ENCODE measurements at places on chromosomes 1 and 21.

GRCh38 chr21:27694667-27695066 is 727.8 kb upstream of the ADAMTS5 start:
- no peak for DNase-seq

DNA sequence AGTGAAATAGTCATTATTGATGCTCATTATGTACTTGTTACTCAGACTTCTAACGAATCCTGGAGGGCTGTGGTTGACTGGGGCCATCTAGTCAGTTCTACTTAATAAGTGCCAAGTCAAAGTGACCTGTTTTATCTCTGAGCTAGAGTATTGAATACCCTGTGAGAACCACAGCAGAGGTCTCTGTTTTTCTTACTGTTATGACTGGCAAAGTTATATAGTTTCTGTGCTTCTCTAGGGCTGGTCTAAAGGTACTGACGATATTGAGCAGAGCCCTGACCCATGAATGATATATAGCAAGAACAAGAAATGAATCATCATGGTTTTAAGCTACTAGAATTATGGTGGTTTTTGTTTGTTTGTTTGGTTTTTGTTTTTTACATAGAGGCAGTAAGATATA is 555.8 kb downstream of the PLA2G4A start:
- no peak for DNase-seq

DNA sequence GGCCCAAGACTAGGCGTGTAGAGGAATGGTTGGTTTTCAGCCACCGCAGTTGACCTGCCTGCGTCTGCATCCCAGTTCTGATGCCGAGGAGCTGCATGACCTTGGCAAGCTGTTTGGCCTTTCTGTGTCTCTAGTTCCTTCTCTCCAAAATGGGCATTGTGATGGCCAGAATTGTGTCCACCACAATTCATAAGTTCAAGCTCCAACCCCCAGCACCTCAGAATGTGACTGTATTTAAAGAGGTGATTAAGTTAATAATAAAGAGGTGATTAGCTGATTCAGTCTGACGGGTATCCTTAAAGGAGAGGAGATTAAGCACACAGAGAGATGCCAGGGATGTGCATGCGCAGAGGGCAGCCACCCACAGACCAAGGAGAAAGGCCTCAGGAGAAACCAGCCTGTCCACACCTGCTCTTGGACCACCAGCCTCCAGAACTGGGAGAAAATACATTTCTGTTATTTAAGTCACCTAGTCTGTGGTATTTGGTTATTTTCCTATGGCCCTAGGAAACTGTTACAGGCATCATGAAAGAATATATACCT is 28.5 kb downstream of the MAB21L3 start:
- DNase-seq = no peak

DNA sequence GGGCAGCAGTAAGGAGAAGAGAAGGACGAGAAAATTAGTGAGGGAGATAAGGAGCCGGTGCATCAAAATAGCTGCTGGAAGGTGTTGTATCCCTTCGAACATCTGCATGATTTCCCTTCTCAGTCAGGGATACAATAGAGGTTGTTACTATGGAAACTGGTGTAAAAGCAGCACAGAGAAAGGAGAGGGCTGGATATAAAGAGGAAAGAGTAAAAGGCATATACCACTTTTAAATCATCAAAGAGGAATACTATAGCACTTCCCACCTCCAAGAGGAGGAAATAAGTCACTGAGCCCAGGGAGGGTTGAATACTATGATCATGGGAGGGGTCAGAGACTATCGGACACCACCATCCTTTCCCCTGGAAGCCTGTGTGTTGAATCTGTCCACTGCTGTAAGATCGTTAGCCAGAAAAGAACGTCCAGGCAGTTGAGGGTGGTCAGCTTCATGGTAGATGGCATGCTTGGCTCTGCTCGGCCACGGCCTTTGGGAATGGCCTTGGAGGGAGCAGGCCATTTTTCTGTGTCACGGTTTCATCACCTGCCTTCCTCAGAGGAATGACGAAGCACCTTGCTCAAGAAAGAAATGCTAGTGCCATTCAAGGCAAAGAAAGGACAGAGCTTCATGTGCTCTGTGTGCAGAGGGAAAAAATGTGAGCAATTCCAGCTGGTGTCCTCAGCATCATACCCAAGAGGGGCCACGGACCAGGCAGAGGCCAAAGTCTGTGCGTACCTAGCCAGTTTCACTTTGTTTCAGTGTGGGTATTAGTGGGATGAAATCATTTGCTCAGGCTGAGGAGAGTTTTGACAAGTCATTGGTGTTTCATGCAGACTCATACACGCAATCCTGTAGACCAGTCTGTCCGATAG is 64.2 kb downstream of the IRF2BP2 start:
- DNase-seq = no peak

- no peak for DNase-seq
Measured at GRCh38 chr1:172467446-172467845, 23.6 kb upstream of the PIGC start.

- no peak for DNase-seq
Measured at GRCh38 chr1:41444246-41444645, 40.2 kb downstream of the EDN2 start.

- DNase-seq = no peak
Measured at GRCh38 chr1:184867866-184868689, 106.2 kb downstream of the NIBAN1 start.

DNA sequence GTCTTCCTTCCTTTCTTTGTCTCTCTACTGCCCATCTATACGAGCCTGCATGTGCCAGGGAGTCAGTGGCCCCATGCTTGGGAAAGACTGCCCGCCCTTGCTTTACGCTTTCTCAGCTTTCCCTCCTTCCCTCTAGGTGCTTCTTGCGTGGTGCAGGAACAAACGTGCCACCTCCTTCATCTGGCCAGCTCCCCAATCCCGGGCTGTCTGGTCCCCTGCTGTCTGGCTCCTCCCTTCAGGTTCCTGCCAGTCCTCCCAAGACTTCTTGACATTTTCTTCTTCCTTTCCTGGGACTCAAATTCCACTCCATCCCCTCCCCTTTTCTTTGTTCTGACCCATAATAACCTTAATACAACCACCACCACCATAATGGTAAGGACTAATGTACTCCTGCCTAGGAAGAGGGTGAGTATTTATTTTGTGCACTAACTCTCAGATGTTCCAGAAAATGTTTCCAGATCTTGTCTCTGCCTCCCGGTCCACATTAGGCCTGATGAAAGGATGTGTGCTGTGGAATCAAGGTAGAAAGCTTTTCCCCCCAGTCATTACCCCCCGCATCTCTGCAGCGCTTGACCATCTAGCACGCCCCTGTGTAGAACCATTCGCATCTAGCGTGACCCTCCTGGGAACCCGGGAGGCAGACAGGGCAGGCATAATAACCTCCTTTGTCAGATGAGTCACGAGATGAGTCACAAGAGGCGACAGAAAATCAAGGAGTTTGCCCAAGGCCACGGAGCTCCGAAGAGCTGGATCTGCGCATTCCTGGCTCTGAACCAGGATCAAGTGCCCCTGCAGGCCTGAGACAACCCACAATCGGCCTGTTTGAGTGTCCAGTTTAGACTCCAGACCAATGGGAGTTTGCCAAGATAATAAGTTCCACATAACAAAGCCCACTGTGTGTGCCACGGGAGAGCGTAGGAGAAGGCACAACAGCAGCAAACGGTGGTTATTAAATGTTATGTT is 60.1 kb upstream of the NEK2 start:
- DNase-seq = peak; percentile 43

DNA sequence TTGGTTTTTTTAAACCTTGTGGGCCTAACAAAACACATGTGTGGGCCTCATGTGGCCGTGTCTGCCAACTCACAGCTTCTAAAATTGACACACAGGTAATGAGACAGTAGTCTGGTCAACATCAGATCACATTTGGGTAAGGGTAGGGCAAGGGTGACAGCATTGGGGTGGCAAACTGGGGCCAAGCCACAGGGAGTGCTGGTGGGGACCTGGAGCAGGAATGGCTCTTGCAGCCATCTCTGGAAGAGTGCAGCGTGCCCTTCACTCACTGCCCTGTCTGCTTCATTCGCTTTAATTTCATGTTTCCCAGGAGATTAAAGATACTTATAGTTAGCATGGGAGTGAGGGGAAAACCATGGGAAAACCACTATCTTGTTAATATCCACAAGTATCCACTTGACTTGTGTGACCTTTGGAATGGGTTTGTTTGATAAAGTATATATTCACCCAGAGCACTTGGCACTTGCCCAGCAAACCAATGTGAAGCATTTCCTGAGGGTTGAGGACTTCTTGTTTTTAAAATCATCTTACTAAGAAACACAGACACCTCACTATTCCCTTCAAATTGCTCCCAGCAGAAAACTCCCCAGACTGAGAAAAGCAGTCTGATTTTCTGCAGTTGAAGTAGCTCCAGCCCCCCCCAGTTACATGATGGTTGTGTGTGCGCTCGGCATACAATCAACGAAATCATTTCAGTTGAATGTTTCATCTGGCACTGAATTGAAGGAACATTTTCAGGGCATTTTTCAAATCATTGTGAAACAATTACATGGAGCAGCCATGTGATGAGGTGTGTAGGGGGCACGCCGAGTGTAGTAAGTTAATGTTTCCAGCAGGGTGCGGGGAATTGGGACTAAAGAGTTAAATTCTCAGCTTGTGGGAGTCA is 175.7 kb downstream of the VPS13D start:
- DNase-seq = no peak

- no peak for DNase-seq
Measured at GRCh38 chr1:155933591-155934096, 569 bp downstream of the KHDC4 start.

GRCh38 chr1:1206966-1207531 is 657 bp upstream of the TNFRSF18 start:
- no peak for DNase-seq

GRCh38 chr21:27515676-27516075 is 548.8 kb upstream of the ADAMTS5 start:
- no peak for DNase-seq

- peak; percentile 47 for DNase-seq
Measured at GRCh38 chr1:70044832-70045231, 160.5 kb downstream of the LRRC40 start.

DNA sequence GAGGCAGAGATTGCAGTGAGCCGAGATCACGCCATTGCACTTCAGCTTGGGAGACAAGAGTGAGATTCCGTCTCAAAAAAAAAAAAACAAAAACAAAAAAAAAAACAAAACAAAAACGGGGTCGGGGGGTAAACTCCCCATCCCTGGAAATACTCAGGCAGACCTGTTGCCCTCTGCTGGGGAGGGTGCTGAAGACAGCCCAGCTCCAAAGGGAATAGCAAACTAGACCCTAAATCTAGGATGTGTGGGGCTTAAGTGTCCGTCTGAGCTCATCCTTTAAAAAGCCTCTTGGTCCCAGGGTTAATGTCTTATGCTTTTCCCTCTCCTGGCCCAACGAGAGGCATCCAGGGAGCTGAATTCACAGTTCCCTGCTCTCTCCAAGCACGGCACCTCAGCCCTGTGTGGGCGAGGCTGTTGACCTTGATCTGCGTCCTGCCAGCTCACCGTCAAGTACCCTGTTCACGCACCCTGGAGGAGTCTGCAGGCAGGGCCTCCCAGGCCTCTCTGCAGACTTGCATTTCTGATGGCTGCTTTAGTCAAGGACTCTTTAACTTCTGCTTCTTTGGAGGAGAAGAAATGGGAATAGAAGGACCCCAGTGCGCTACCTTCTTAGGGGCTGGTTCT is 22.3 kb downstream of the KCND3 start:
- DNase-seq = no peak

All from AG09309 (cell line).